ENCODE measurements at places on chromosomes 4 and X.

DNA sequence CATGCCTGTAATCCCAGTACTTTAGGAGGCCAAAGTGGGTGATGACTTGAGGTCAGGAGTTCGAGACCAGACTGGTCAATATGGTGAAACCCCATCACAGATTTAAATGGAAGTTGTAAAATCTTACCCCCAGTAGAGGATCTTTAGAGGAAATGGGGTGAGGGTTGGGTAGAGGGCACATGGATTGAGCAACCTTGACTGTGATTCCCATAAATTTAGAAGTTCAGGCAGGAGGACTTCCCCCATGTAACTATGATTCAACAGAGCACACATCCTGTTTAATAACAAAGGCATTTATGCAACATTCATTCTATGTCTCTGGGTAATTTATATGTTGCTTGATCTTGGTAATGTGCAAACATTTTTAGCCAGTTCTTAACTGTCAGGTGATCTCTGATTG is 143.1 kb downstream of the RBM47 start:
- DNase-seq, result no peak

- DNase-seq, result no peak
Measured at GRCh38 chr4:101439926-101440325, 92.6 kb upstream of the PPP3CA start.

DNA sequence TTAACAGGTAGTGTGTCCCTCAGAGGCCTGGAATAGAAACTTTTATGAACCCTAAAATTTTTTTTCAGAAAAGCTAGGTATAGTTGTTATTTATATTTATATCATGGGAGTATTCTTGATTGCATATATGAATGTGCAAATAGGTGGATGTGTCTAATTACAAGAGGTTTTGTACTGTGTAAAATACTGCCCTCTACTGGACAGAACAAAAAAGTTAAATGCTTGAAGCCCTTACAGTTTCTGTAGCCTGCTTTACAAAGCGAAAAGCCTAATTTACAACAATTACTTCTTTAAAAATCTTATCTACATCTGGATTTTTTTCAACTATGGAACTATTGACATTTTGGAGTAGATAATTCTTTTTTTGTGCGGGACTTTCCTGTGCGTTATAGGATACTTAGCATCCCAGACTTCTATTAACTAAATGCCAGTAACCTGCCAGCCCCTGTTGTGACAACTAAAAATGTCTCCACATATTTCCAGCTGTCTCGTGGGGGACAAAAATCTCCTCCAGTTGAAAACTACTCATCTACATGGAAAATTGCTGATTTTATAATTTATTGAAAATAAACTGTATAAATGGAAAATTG is 35.1 kb downstream of the ENPEP start:
- peak; percentile 26 for DNase-seq

- DNase-seq, result no peak
Measured at GRCh38 chrX:24149351-24150050, at the start of gene ZFX. Gene ZFX (plus strand): TSS chrX:24149729. CDS start chrX:24172743, 23,014 bp downstream.

DNA sequence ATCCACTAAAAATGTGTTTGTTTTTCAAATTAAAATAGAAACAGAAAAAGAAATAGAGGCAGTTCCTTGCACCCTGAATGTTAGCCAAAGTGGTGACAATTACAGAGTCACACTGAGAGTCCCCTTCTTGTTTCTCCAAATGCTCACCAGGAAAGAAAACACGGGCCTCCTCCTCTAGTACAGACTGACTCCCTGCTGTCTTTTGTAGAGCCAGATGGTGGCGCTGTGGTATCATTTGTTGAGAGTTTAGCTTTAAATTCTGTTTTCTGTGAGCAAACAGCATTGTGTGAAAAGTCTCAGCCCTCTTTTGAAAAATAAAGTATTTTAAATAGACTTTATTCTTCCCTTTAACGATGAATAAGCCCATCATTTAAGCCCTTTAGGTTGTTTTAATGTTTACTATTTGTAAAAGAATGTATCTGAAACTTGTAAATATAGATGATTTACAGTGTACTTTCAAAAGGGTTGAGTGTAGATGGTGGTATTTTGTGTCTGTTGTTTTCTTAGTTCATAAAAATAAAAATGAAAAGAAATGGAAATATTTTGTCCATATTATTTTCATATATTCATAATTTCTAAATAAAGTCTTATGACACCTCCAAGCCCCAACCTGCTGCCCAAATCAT is 36.9 kb upstream of the ATOH1 start:
- peak; percentile 27 for DNase-seq

DNA sequence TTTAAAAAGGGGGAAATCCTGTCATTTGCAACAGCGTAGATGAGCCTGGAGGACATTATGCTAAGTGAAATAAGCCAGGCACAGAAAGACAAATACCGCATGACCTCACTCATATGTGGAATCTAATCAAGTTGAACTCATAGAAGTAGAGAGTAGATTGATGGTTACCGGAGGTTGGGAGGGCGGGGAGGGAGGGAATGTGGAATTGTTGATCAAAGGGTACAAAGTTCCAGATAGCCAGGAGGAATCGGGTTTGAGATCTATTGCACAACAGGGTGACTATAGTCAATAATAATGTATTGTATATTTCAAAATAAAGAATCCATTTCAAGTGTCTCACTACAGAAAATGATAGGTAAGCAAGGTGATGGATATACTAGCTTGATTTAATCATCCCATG is 393.2 kb downstream of the BCOR start:
- DNase-seq, result no peak

GRCh38 chr4:96247096-96247495 is 407.2 kb downstream of the PDHA2 start:
- DNase-seq, result no peak

GRCh38 chrX:1355131-1356046 is 18.8 kb downstream of the IL3RA start:
- no peak for DNase-seq

DNA sequence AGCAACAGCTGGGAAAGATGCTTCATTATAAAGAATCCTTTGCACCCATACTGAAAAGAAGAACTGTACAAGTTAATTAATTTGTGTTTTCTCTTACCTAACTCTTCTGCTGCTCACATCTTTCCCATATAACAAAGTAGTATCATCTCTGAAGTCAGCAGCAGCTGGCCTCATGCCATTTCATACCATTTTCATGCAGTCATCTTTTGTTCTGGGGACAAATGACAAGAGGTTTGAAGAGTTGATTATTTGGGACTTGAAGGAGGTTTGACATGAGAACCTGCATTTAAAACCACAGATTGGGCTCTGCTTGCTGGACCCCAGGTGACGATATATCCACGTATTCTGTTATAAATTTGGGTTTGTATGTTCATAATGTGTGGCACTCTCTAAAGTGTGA is 430.3 kb downstream of the SPRY1 start:
- DNase-seq, result no peak

DNA sequence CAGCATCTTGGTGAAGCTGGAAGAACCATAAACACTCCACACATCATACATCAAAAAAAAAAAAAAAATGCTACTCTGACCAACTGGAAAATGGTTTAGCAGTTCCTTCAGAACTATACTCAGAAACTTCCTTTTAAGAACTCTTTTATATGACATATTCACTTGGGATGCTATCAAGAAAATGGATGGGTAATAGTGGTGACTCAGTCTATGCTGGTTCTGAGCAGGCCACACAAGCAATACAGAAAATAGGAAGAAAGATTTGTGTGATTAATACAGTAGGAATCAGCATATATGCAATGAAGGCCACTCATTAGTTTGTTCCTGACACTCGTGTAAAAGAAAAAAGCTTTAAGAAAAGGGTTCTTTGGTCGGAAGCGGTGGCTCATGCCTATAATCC is 123.5 kb upstream of the FAT4 start:
- DNase-seq, result no peak

DNA sequence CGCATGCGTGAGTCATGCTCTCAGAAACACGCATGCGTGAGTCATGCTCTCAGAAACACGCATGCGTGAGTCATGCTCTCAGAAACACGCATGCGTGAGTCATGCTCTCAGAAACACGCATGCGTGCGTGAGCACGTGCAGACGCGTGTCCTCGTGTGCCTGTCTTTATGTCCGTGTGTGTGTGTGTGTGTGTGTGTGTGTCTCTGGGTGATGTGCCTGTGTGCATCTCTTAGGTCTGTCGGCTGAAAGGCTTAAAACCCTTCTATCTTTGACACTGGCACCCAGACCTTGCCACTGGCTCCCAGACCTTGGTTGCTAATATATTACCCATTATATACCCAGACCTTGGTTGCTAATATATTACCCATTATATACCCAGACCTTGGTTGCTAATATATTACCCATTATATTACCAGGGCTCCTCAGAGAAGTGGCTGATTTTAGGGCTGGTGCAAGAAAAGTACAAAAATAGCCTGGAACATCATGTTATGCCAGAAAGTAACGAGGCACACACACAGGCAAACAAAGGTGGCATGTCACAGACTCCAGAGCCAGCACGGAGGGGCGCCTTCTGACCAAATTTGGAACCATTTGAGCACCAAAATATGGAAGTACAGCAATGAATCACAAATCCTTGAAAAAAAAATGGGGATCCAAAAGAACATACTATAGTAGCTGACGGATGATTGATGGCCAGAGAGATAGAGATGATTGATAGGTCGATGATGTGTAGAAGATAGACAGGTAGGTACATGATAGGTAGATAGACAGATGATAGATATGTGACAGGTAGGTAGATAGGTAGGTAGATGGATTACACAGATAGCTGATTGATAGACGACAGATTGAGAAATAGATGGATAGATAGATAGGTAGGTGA is 19.2 kb upstream of the ADRA2C start:
- no peak for DNase-seq

GRCh38 chr4:120018786-120019185 is 47.9 kb downstream of the MAD2L1 start:
- DNase-seq, result no peak

GRCh38 chr4:139951021-139951420 is 203.0 kb downstream of the MAML3 start:
- DNase-seq, result no peak

DNA sequence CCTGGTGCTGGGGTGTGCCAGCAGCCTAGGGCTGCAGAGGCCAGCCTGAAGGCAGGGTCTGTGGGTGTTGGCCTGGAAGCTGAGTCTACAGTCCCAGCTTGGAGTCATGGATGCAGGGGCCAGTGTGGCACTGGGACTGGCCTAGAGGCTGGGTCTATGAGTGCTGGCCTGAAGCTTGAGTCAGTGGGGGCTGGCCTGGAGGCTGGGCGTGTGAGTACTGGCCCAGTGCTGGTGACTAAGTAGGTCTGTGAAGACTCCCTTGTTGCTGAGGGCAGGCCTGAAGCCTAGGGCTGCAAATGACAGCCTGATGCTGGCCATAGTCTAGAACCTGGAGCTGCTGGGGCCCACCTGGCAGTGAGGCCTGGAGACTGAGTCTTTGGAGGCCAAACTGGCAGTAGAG is 31.3 kb upstream of the ALG13 start:
- no peak for DNase-seq
